Activated naive CD4-positive, alpha-beta T cell (primary cell): ENCODE measurements at places on chromosomes 12 and 14.

- DNase-seq, result no peak
Observed at GRCh38 chr14:70096866-70097265, 91.9 kb downstream of the SLC8A3 start.

- DNase-seq, result no peak
Observed at GRCh38 chr14:85380881-85381280, 149.1 kb upstream of the FLRT2 start.

DNA sequence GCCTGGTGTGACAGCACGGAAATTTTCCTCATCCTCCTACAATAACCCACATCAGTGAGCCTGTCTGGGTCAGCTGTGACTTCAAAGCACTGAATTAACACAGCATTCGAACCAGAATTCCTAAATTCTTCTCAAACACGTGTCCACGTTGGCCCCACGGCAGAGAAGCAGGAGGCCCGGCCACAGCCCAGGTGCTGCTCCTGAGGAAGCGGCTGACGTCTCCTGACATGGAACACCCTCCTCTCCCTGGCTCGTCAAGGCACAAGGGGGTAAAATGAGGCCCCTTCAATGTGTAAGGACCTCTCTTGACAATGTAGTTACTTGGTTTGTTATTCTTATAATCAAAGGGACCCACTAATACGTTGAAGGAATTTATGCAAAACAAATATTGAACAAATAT is 156.3 kb upstream of the GSC start:
- DNase-seq, result no peak

DNA sequence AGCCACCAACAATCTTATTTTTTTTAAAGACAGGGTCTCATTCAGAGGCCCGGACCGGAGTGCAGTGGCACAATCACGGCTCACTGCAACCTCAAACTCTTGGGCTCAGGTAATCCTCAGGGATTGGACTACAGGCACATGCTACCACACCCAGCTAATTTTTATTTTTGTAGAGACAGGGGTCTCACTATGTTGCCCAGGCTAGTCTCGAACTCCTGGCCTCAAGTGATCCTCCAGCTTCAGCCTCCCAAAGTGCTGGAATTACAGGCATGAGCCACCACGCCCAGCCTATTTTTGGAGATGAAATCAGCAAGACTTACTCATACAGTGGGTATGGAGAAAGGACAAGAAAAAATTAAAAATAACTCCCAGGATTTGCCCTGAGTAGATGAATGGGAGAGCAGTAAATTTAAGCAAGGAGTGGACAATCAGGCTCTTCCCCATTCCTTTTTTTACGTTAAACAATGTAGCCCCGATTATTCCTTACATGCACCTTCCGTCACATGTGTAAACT is 13.2 kb downstream of the FMNL3 start:
- DNase-seq, result no peak

DNA sequence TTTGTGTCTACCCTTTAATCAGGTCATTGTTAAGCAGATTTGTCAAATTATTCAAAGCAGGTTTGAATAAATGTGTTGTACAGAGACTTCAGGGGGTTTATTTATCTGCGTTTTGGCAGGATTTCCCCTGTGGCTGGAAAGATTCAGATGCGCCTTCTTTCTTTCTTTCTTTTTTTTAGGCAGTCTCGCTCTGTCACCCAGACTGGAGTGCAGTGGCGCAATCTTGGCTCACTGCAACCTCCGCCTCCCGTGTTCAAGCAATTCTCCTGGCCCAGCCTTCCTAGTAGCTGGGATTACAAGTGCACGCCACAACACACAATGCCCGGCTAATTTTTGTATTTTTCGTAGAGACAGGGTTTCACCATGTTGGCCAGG is 6.3 kb upstream of the NANOGNB start:
- no peak for DNase-seq

GRCh38 chr12:60345442-60345841 is 749.6 kb downstream of the SLC16A7 start:
- DNase-seq, result no peak

GRCh38 chr14:92615451-92615850 is 101.9 kb downstream of the RIN3 start:
- DNase-seq, result peak; percentile 59
